ENCODE measurements at places on chromosomes 2 and 18.

- no peak for DNase-seq
These were observed 99.9 kb downstream of the CPO start for GRCh38 chr2:207039225-207039624.

DNA sequence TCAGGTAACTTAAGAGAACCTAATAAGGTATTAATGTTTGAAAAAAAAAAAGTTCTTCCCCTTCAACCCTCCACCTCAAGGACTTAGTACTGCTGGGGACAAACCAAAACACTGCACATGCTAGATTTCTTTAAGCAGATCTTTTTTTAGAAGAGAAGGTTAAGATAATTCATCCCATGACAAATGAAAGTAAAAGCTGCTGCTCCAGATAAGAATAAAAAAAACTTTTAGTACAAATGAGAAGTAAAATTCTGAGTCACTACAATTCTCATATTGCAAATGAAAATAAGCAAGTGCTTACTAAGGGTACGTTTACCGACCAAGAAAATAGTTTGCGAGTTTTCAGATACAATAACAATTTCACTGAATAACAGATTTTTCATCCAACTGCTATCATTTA lies 8.9 kb downstream of the STAM2 start:
- DNase-seq = no peak

GRCh38 chr2:157307021-157307420 lies 18.6 kb downstream of the ERMN start:
- no peak for DNase-seq

DNA sequence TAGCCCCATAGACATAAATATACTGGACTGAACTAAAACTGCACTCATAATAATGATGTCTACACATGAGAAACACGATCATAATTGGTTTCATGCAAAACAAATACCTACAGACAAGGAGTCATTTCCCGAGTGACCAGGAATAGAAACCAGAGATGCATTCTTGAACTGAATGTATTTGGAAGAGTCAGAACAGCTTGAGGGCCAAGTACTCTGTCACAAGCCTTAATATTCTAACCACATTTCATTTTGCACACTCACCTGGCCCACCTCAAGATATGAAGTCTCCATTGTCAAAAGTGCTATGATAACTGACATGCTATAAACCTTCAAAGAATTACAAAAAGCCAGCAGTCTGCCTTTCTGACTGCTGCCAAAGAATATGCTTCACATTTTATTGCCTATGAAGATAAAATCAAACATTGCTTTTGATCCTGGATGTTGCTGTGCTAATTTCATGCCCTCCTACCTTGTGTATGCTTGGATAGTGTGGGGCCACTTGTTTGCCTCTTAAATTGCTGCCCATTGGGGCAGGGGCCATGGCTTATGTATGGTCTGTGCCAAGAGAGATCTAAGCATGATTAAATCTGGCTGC lies 18.9 kb upstream of the ASAP2 start:
- DNase-seq = no peak

- no peak for DNase-seq
These were observed 6.6 kb upstream of the CAB39 start for GRCh38 chr2:230706053-230706521.

DNA sequence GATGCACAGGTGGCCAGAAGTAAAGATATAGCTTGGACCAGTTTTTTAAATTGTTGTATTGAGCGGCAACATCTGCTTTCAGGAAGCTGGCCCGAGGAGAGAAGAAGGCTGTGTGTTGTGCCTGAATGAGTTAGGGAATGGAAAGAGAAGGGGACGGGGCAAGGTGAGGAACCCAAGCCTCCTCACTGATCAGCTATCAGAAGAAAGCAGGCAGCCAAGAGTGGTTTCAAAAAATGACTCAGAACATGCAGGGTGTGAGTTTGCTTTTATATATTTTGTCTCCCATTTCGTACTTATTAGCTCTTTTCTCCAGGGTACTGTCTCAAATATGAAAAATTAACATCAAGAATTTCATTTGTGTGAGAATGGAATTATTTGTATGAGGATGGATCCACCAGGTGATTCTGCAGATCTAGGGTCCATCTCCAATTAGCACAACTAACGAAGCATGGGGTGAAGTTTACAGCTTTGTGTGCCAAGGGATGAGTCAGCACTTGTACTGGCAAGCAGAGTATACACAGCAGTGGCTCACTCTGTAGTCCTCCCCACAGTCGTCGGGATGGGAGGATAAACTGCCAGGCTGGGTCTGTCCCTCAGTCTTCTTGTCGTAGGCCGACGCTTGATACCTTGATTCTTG lies 175.7 kb downstream of the PIEZO2 start:
- DNase-seq = no peak

GRCh38 chr2:27080603-27080936 lies 2.2 kb downstream of the EMILIN1 start:
- no peak for DNase-seq

- DNase-seq = no peak
These were observed 241.5 kb downstream of the RNF152 start for GRCh38 chr18:61651145-61651879.

DNA sequence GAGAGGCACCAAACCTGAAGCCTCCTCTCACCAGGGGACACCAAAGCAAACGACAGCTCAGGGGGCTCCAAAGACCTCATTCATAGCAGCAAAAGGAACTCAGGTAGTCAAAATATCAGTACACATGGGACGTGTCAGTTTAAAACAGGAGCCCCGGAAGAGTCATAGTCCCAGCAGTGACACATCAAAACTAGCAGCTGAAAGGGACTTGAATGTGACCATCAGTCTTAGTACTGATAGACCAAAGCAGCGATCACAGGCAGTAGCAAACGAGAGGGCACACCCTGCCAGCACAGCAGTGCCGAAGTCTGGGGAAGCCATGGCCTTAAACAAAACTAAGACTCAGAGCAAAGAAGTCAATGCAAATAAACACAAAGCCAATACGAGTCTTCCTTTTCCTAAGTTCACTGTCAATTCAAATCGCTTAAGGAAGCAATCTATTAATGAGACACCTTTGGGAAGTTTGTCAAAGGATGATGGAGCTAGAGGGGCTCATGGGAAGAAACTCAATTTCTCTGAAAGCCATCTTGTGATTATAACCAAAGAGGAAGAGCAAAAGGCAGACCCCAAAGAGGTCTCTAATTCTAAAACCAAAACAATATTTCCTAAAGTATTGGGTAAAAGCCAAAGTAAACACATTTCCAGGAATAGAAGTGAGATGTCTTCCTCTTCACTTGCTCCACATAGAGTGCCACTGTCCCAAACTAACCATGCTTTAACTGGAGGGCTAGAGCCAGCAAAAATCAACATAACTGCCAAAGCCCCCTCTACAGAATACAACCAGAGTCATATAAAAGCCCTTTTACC lies 1.2 kb downstream of the GALNT5 start:
- DNase-seq = no peak

- DNase-seq = no peak
These were observed 11.7 kb downstream of the HSBP1L1 start for GRCh38 chr18:79975985-79976680.

GRCh38 chr2:237689336-237690131 lies 62.1 kb downstream of the LRRFIP1 start:
- no peak for DNase-seq

DNA sequence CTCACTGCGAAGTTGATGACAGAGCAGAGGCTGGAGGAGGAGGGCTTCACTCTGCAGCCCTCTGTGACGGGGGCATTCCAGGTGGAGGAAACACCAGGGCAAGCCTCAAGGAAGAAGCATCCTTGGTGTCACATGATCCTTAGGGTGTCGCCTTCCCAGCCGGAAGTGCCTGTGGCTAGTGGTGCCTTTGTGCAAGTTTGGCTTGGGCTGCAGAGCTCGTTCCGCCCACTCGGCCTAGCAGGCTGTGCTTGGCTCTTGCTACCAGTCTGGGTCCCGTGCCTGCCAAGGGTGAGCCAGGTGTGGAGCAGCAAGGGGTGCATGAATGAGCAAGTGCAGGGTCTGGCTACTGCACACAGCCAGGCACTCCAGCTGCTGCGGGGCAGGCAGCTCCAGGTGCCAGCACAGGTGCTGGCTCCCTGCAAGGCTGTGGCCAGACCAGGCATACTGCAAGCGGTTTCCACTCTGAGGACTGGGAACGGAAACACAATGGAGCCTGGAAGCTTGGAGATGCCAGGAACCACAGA lies 325.3 kb upstream of the SMIM21 start:
- no peak for DNase-seq

- DNase-seq = no peak
These were observed 118.0 kb downstream of the PLB1 start for GRCh38 chr2:28613633-28614501.

GRCh38 chr2:145277922-145278321 lies 758.0 kb upstream of the ZEB2 start:
- no peak for DNase-seq

DNA sequence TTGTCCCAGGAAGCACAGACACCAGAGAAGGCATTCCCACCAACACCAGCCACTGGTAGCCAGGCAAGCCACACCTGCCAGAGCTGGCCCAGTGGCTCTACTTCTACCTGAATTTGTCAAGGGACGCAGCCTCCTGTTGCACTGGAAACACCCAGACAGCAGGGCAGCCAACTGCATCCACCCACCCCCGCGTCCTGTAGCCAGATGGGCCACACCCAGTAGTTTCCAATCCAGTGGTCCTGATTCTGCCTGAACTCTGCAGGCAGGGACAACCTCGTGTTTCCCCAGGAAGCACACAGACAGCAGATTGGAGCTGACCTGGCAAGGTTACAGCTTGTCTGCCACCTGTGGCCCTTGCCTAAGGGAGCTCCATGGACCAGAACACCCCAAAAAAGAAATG lies 18.2 kb downstream of the PFN4 start:
- DNase-seq = no peak

GRCh38 chr2:56207760-56208159 lies 24.0 kb downstream of the CCDC85A start:
- DNase-seq = no peak

DNA sequence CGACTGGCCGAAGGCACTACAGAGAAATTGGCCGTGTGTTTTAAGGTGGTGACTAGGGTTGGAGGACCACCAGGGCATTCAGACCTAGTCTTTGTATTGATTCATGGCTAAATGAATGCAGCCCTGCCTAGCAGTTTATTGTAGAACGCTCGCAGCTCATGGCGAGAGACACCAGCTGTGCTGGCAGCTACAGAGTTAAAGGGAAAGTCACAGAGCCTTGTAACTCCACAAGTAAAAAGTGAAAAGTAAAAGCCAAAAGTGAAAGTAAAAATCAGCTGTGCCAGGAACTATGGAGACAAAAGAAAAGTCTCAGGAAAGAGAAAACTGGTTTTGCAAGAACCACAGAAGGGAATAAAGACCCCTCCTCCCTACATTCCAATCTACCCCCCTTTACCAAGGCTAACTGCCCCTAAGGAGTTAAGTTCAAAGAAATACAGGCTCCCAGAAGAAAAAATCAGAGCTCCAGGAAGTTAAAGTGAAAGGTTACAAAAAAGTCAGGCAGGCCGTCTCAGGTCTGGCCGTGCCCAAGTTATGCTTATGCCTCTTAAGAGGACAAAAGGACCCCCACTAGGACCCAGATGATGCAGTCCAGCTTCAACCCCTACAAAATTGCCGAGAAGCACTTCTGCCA lies 46.4 kb upstream of the SELENOI start:
- DNase-seq = no peak

DNA sequence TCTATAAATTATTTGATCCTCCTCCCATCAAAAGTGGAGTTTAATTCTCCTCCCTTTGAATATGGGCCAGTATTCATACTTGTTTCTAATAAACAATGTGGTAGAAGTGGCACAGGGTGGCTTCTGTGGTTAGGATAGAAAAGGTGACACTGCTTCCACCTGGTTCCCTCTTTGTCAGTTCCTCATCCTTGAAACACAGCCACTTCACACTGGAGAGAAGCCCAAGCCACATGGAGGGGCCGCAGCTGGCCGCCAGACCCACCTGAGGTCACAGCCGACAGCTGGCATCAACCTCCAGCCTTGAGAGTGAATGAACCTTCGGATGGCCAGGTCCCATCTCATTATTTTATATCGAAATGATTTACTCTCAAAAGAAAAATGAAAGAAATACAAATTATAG lies 27.5 kb upstream of the SLC66A3 start:
- no peak for DNase-seq

DNA sequence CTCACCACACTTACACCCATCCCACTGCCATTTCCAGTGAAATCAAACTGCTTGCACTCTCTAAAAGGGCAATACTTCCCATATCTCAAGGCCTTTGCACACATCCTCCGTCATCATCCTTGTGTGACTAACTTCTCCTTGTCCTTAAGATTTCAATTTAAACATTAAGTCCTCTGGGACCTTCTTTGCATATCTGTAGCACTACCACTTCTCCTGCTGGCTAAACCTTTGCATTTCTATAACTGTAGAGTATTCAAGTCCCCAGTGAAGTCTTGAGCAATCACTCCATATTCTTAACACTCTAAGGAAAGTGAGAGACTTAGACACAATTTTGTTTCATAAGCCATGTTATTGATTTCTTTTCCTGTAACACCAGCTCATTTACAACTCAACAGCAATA lies 136.8 kb upstream of the EPHA4 start:
- DNase-seq = no peak

DNA sequence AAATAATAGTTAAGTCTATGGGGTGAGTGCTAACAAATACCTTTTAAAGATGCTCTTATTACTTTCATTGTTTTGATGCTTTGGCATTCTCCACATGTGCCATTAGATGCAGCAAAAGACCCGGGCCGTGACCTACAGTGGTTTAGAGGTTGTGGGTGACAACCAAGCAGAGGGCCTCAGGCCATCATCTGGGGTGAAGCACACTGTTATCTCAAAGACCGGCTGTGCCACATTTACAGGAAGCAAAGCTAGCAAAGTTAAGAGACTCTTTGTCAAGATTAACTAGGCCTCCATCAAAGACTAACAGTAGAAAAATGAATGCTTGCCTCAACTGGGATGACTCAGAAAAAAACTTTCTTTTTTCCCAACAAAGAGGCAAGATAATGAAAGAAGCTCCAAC lies 695.3 kb downstream of the SATB2 start:
- no peak for DNase-seq

DNA sequence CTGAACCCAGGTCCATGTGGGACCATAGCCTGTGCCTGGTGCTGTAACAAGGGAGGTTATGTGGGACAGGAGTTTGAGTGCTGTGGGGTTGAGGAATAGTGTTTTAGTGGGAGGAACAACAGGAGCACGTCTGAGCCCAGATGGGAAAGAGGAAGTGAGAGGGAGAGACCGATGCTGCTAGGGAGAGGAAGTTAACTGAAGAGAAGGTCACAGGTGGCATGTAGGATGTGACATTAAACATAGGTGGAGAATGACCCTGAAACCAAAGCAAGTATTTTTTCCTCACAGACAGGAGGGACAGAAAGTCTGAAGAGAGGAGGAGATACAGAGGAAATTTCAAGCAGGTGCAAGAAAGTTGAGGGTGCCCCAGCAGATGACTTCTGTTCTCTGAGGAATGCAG lies 87.8 kb downstream of the ACOXL start:
- DNase-seq = no peak

GRCh38 chr18:4536447-4536846 lies 81.3 kb upstream of the DLGAP1 start:
- no peak for DNase-seq

Measured in activated gamma-delta T cell treated with anti-CD3 and anti-CD28 coated beads, Interleukin-2, amount 50 U/mL, for 16 hours (primary cell).